Bronchial epithelial cell (primary cell): ENCODE measurements at places on chromosomes 7 and 10. TPM values are rescaled to one million over a fixed set of nuclear protein-coding genes. Genes with fewer than 3 reads are reported as not detected.

The PMPCB gene
- 31.2 and 48.7 TPM in 2 replicates for total RNA-seq

The CALHM3 gene
- not detected in 2 replicates for total RNA-seq

The FLNC gene
- total RNA-seq, result 0.64 and 1.8 TPM in 2 replicates

The GPER1 gene
- under 0.01 and 0.13 TPM in 2 replicates for total RNA-seq

GRCh38 chr7:133429371-133429770, 176.5 kb downstream of the EXOC4 start:
- DNase-seq, result peak; percentile 59

DNA sequence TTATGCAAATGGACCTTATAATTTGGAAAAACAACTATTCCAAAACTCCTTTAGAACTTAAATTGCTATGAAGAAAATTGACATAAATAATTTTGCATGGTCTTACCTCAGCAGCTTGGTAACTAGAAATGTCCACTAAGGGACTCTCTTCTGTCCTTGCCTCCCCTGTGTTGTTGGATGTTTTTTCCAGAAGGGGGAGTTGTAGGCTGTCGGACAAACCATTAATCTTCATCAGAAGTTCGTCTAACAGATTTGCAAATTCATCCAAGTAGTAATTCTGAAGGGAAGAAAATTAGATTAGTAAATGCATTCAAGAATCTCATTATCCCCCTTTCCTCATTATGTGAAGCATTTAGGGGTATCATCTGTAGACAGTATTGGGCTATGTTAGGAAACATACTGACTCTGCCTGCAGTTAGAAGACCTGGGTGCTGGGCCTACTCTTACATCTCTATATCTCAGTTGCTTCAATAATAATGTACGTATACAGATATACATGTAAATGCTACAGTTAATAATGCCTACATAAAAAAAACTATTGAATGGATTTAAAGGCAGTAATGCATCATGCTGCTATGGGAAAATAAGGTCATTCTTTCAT, 155.6 kb downstream of the PKD1L1 start:
- DNase-seq, result peak; percentile 48

DNA sequence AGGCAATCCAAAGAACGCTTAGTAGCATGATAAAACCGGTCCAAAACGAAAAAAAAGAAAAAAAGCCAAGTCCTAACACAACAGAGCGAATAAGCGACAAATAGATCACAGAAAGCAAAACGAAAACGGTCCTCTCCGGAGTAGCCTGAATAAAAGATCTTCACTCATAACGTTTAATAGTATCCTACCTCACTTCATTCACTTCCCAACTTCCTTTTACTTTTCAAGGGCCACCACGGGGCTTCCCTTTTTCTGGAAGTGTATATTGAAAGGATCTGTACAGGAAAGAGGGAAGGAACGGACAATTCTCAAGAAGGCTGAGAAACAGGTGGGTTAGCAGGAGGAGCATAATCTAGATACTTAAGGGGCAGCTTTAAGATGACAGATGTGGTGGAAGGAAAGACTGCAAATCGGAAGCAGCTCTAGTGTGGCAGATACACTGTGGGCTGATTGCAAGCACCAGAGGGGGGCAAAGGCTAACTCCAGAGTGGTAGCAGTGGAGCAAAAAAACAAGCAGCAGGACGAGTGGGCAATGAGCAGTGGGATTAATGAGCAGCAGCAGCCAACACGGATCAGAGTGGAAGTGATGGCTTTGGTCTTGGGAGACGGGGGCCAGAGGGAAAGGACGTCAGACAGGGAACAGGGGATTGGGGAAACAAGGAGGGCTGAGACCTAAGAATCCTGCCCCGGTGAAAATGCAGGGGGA, 866 bp downstream of the CNOT4 start:
- peak; percentile 44 for DNase-seq

GRCh38 chr7:87339373-87339897, 6.0 kb upstream of the CROT start:
- DNase-seq, result no peak

DNA sequence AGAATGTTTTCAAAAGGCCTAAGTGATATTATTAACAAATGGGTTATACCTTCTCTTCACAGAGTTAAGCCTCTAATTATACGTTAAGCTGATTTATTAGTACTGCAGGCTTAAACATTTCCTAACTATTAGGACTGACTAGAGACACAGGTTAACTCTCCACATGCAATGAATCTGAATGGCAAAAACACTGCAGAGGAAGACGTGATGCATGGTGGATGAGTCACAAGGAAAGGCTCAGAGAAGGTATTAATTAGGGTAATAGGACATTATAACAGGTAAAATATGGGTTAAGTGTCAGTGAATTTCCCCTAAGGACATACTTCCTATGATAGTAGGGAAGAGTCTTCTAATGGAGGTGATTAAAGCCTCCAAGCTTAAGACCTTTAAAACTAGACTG, 24.7 kb upstream of the SEM1 start:
- DNase-seq, result peak; percentile 68

DNA sequence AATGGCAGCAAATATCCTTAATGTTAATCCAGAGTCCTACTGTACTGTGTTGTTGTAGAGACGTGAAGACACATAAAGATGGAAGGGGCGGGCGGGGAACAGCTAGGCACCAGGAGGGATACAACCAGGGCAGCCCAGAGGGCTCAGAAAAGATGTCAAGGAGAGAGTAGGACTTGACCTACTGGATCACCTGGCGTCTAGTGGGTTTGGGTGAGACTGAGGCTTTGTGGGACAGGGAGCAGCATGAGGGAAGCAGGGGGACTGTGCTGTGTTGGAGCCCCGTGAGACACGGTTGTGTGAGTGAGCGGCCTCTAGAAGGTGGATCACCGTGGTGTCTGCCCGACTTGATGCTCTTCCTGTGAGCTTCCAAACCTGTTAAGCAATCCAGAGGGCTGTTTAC, 68.0 kb downstream of the PTPRE start:
- no peak for DNase-seq

- DNase-seq, result no peak
These were observed 216.3 kb downstream of the ADARB2 start for GRCh38 chr10:1520909-1521565.

DNA sequence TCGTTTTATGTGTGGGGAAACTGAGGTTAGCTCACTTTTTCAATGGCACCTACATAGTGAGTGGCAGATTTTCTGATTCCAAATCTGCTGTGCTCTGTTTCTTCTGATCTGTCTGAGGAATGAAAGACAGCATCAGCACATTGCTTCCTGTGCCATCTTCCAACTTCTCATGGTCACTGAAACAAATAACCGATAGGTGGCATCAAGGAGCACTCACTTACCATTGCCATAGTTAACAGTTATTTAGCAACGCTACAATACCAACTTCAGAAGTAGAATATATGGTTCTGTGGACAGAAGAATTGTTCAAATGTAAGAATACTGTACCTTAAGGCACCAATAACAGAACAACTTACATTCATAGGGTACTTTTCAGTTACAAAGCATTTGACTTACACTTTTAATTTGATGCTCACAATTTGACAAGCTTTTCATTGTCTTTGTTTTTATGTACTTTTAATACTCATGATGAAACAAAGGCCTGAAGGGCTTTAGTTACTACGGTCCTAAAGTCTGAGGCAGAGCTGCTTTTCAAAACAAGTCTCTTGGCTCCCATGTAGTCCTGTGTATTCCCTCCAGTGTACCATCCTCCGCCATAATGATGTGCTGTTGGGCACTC, 228.9 kb upstream of the TCF7L2 start:
- peak; percentile 55 for DNase-seq

DNA sequence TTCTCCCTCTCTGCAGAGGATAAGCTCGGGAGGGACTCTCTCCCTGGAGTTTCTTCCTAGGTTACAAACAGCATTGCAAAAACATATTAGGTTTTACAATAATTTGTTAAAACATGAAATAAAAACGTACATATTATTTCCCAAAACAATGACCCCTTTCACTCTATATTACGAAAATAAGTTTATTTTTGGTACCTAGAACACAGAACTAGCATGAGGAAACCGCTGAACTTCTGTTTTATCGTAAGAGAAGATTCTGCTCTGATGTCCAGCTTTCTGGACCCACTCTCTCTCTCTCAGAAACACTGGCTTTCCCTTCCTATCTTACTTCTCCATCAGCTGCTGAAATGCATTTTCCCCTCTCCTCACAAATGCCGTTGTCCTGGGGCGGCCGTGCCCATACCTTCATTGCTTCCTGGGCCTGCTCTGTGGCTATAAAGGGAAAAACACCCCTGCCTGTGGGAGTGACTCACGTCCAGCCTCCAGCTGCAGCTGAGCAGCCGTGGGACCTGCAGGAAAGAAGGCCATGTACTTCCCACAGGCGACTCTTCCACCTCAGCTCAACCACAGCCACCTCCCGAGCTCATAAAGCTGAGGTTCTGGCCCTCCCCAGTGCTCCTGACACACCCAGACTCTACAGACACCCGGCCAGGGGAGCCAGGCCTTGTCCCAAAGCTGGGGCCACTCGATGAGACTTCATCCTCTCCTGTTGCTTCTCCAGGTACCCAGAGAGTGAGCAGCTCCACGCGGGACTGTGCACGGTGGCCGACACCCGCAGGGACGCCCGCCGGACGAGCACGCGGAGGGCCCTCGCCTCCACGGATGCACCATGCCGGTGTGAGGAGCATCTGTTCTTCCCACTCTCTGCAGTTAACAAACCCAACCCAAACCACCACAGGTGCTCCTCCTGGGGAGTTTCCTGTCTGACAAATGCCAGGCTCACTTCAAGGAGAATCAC, 3.1 kb downstream of the GPER1 start:
- no peak for DNase-seq

DNA sequence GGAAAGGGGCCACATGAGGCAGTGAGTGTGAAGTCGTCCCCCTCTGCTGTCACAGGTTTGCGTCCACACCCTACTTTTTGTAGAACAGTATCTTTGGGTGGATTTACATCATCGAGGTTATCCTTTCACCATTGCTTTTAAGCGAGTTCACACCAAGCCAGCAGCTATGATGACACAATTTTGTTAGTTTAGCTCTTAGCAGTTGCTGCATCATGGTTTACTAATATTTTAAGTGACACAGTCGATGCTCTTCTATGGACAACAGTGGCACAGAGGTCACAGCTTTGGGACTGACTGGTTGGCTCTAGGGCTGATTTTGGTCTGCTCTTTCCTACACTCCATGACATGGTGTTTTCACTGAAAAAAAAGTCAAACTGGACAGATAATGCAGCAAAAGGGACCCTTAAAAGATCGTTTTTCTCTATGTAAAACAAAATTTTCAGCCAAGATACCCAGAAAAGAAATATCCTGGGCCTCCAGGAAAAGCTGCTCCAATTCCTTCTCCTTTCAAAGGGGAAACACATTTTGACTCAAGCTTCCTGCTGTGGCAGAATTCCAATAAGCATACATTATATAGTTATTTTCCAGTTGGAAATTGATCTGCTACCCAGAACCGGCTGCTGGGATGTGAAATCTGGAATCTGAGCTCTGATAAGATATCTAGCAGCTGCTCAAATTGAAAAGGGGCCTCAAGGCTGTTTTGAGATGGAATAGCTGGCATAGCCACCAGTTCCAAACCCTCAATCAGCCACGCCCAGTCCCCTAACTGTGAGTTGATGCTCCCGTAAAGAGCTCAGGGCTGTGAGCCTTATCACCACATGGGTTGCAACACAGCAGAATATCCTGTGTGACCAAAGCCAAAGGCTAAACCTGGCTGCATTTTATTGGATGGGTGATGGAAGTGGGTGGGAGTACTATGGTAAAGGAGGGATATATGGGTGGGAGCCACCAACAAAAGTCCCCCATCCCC, 114.2 kb downstream of the SMURF1 start:
- no peak for DNase-seq

DNA sequence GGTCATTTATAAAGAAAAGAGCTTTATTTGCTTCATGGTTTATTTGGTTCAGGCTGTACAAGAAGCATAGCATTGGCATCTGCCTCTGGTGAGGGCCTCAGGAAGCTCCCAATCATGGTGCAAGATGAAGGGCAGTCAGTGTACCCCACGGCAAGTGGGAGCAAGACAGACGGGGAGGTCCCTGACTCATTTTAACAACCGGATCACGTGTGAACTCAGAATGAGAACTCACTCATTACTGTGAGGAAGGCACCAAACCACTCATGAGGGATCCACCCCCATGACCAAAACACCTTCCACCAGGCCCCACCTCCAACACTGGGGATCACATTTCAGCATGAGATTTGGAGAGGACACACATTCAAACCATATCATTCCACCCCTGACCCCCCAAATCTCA, 15.7 kb upstream of the CRYGN start:
- DNase-seq, result no peak

DNA sequence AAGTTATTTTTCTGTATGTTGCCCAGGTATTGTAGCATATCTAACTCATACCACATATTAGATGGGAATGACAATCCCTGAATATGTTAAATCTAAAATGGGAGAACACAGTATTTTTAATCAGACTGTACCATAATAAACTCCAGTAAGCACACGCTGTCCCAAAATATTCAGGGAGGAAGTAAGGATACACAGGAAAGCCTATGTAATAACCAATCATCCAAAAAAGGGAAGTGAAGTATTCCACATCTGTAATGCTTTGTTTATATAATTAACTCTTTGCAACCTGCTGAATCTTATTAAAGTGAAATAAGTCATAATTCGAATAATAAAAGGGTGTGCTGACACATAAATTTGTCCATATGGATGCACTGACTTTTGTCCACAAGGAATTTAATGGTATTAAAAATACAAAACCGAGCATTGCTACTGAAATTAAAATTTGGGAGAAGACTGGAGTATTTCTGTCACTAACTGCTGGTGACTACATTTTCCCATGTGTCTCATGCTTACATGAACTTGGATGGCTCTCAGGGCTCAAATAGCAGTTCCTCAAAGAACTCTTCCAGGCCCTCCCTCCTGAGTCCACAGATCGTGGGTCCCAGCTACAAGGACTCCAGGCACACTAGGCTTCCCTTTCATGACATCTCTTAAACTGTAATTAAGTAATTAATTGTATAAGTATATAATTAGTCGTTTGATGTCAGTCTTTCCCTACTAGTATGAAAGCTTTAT, 120.6 kb downstream of the NEBL start:
- DNase-seq, result no peak

DNA sequence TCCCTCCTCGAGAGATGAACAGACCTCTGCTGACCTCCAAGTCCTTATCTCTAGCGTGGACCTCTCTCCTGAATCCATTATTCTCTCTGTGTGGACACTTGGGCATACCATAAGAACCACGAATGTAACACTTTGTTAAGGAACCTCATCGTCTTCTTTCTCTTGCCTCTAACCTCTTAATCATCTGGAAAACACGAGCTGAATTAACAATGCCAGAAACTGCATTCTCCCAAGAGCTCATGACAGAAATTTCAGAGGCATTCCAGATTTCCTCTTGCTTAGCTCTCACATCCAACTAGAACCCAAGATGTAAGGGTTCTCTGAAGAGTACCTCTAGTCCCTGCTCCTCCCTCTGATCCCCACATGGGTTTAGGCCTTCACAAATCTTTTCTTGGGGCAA, 101.5 kb downstream of the TRIL start:
- DNase-seq, result no peak

DNA sequence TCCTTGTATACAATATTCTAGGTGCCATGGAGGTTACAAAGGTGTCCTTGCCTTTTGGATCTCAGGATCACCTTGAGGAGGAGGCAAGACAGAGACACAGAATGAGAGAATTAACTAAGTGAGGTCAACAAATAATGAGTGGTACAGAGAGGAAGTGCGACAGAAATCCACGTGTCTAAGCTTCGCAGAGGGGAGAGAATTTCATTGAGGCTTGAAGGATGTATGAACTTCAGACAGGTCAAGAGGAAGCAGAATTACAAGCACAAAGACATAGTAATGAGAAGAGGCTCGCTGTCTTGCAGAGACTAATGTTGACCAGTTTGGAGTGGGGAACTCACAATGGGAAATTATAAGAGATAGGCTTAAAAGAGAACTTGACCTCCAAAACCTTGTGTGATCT, 308.7 kb downstream of the FRMD4A start:
- DNase-seq, result no peak

GRCh38 chr10:23343591-23344240, 881 bp downstream of the C10orf67 start:
- no peak for DNase-seq
